Purkinje cell (primary cell): ENCODE measurements at places on chromosomes 7 and 10. TPM values are rescaled to one million over a fixed set of nuclear protein-coding genes. Genes with fewer than 3 reads are reported as not detected.

ABLIM1 gene
- 153 and 162 TPM in 2 replicates for polyA plus RNA-seq

CPEB3 gene
- 22.4 and 23.4 TPM in 2 replicates for polyA plus RNA-seq

LMOD2 gene
- not detected in 2 replicates for polyA plus RNA-seq

GRID1 gene
- polyA plus RNA-seq = 0.52 and 3.9 TPM in 2 replicates

RABGEF1 gene
- polyA plus RNA-seq = 20.1 and 22.0 TPM in 2 replicates

MNX1 gene
- polyA plus RNA-seq = not detected in 2 replicates

SOSTDC1 gene
- 61.0 and 90.2 TPM in 2 replicates for polyA plus RNA-seq

MEIG1 gene
- 3.5 and 5.5 TPM in 2 replicates for polyA plus RNA-seq

BTRC gene
- polyA plus RNA-seq = 15.9 and 26.8 TPM in 2 replicates

OR2A42 gene
- not detected in 2 replicates for polyA plus RNA-seq

TMEM229A gene
- 2.7 and 3.3 TPM in 2 replicates for polyA plus RNA-seq

ADAM12 gene
- 1.7 and 2.5 TPM in 2 replicates for polyA plus RNA-seq

GFRA1 gene
- 8.8 and 12.0 TPM in 2 replicates for polyA plus RNA-seq

TSPAN12 gene
- polyA plus RNA-seq = 6.7 and 9.2 TPM in 2 replicates

HPSE2 gene
- not detected in 2 replicates for polyA plus RNA-seq

ITPRID1 gene
- polyA plus RNA-seq = 2.0 TPM in 1 of 2 replicates, not detected in the other

NKX2-3 gene
- not detected in 2 replicates for polyA plus RNA-seq

SLIT1 gene
- 13.6 TPM in 1 of 2 replicates, not detected in the other for polyA plus RNA-seq

CC2D2B gene
- polyA plus RNA-seq = 1.7 and 6.2 TPM in 2 replicates

ADAP1 gene
- 0.48 and 0.52 TPM in 2 replicates for polyA plus RNA-seq

TEX47 gene
- polyA plus RNA-seq = 2.6 TPM in 1 of 2 replicates, not detected in the other

UNCX gene
- polyA plus RNA-seq = 0.12 TPM in 1 of 2 replicates, not detected in the other

ADD3 gene
- 86.2 and 102 TPM in 2 replicates for polyA plus RNA-seq

CLCN1 gene
- polyA plus RNA-seq = not detected in 2 replicates

CTAGE15 gene
- not detected in 2 replicates for polyA plus RNA-seq

OR2A7 gene
- polyA plus RNA-seq = not detected in 2 replicates

AUTS2 gene
- polyA plus RNA-seq = 60.7 and 87.7 TPM in 2 replicates

ELFN1 gene
- 0.23 TPM in 1 of 2 replicates, not detected in the other for polyA plus RNA-seq

SFXN3 gene
- 4.8 and 6.0 TPM in 2 replicates for polyA plus RNA-seq

MARCHF5 gene
- polyA plus RNA-seq = 18.2 and 27.3 TPM in 2 replicates

CYP3A5 gene
- 0.27 and 0.42 TPM in 2 replicates for polyA plus RNA-seq

ENTPD1 gene
- polyA plus RNA-seq = 3.6 and 4.6 TPM in 2 replicates

OPN4 gene
- polyA plus RNA-seq = 0.20 TPM in 1 of 2 replicates, not detected in the other

NPSR1 gene
- not detected in 2 replicates for polyA plus RNA-seq

MINDY4 gene
- 2.2 and 3.7 TPM in 2 replicates for polyA plus RNA-seq

PKD2L1 gene
- polyA plus RNA-seq = not detected in 2 replicates

UBE3C gene
- polyA plus RNA-seq = 9.5 and 11.1 TPM in 2 replicates

NEUROD6 gene
- polyA plus RNA-seq = 0.11 and 21.4 TPM in 2 replicates

NDUFB8 gene
- 586 and 756 TPM in 2 replicates for polyA plus RNA-seq

TMEM120A gene
- polyA plus RNA-seq = 14.4 and 22.6 TPM in 2 replicates

LIPN gene
- polyA plus RNA-seq = not detected in 2 replicates

GDF2 gene
- polyA plus RNA-seq = not detected in 2 replicates

SFRP5 gene
- not detected in 2 replicates for polyA plus RNA-seq

SEMA4G gene
- polyA plus RNA-seq = 40.3 and 76.9 TPM in 2 replicates

LRIT1 gene
- not detected in 2 replicates for polyA plus RNA-seq

SPDYE9 gene
- polyA plus RNA-seq = 1.4 and 2.2 TPM in 2 replicates

CYP3A7 gene
- polyA plus RNA-seq = not detected in 2 replicates

HTR5A gene
- 60.9 and 79.7 TPM in 2 replicates for polyA plus RNA-seq

MYH16 gene
- polyA plus RNA-seq = not detected in 2 replicates

IRF5 gene
- polyA plus RNA-seq = not detected in 2 replicates

GAD2 gene
- 53.2 and 56.2 TPM in 2 replicates for polyA plus RNA-seq

TMEM184A gene
- not detected in 2 replicates for polyA plus RNA-seq

PDSS1 gene
- polyA plus RNA-seq = 8.6 and 21.5 TPM in 2 replicates

GCK gene
- polyA plus RNA-seq = 1.3 and 3.7 TPM in 2 replicates

CPSF4 gene
- polyA plus RNA-seq = 1.6 and 1.7 TPM in 2 replicates

JCAD gene
- 4.5 and 11.6 TPM in 2 replicates for polyA plus RNA-seq

DRGX gene
- polyA plus RNA-seq = 0.25 and 4.2 TPM in 2 replicates

PPP1R3A gene
- not detected in 2 replicates for polyA plus RNA-seq

PLEKHA1 gene
- polyA plus RNA-seq = 15.0 and 24.4 TPM in 2 replicates
